Daoy (cell line): ENCODE measurements at places on chromosomes 7 and 10. TPM values are rescaled to one million over a fixed set of nuclear protein-coding genes. Genes with fewer than 3 reads are reported as not detected.

DNA sequence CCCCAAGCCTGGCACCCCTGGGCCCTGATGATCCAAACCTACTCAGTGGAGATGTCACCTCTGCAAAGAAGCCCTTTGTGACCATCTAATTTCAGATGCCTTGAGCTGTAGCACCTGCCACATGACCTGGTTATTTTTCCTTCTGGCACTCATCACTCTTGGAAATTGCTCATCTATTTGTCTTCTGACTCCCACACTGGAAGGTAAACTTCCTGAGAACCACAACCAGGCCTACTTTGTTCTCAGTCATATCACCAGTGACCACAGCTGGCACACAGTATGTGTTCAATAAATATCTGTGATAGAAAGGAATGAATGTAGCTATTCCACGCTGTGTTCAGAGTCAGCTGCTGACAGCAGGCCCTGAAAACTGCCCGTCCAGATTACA lies 97.1 kb downstream of the SH3PXD2A start:
- DNase-seq: peak; percentile 75

- no peak for DNase-seq
Observed at GRCh38 chr7:64875658-64876406, 27.2 kb upstream of the ZNF273 start.

DNA sequence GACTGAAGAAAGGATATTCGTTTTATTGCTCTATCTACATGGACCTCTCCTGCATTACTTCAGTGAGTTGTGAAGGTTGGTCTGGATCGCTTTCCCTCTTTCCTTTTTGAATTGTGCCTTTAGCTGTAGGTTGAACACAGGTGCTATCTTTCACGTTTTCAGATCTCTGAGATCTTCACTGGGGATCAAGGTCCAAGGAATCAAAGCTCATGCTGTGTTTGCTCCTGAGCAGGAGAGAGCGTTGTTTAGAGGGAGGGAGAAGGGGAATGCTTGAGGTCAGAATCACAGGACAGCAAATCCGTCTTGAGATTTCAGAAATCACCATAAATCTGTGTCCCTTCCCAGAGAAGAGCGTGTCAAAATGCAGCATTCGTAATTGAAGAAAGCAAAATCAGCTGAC lies 105.0 kb downstream of the INSYN2A start:
- DNase-seq: no peak

DNA sequence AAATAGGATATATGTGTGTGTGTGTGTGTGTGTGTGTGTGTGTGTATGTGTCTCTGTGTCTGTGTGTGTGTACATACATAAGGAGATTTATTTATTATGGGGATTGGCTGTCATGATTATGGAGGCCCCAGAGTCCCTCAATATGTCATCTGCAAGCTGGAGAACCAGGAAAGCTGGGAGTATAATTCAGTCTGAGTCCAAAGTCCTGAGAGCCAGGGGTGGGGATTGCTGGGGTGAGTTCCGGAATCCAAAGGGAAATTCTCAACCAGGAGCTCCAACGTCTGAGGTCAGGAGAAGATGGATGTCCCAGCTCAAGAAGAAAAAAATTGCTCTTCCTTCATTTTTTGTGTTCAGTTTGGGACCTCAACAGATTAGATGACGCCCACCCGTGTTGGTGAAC lies 50.7 kb upstream of the PLPP4 start:
- no peak for DNase-seq

- no peak for DNase-seq
Observed at GRCh38 chr7:44062180-44062902, 3.0 kb downstream of the PGAM2 start.

- DNase-seq: peak; percentile 35
Observed at GRCh38 chr7:41825927-41826480, 123.1 kb upstream of the INHBA start.

DNA sequence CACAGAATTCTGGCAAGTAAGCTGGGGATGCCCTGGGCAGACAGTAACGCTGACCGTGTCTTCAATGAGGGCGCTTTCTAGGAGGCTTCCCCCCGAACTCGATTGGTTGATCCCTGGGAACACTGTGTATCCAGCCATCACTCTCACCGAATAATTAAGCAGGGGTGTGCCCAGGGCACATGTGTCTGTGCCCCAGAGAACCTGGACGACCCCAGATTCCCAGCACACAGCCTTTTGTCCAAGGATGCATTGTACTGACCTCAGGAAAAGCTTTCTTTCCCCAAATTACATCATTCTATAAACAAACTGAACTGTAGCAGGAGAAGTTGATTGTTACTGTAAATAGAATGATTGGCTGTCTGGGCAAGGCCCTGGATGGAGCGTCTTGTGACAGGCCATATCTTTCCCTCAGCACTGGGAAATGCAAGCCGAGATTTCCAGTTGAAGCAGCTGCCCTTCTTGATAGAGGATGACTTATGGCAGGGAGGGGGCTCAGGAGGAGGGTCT lies 6.6 kb upstream of the DEPP1 start:
- no peak for DNase-seq

DNA sequence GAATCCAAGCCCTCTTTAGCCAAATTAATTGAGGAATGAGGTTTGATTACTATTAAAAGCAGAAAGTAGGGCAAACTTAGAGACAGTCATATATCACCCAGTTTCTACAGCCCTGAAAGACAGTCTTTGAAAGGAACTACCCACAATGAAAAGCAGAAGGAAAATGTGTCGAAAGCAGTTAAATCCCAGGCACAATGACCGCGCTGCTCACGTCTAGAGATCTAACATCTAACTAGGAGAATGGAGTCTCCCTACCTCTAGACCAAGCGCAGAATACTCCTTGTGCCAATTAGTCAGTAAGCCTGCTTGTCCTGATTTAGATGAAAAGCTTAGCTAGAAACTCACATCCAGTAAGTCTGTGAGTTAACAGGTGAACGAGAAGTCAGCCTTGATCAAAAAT lies 350.0 kb downstream of the FGFR2 start:
- no peak for DNase-seq

GRCh38 chr10:132436861-132437410 lies 39.9 kb downstream of the PWWP2B start:
- DNase-seq: no peak

GRCh38 chr7:157807510-157807909 lies 470.7 kb downstream of the DNAJB6 start:
- DNase-seq: peak; percentile 87

GRCh38 chr7:15495170-15495569 lies 66.6 kb downstream of the AGMO start:
- DNase-seq: no peak

DNA sequence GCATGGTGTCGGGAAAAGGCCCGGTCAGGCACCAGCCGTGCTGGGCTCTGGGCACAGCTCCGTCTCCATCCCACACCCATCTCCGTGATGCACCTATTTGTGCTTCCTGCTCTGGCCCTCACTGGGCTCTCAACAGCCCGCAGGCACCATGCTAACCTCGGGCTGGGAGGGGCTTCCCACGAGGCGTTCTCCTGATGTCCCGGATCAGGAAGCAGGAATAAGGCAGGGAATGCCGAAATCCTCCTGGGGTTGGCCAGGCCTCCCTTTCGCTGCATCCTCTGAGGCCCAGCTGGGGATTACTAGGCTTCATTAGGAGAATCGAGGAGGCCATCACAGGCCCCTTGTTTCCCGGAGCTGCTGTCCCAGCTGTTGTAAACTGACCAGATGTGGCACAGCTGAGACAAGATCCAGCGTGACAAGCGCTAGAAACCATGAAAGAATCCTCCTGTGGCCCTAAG lies 72.0 kb downstream of the FAM53B start:
- DNase-seq: no peak

The TMED4 gene
- total RNA-seq: 237 and 302 TPM in 2 replicates

The UCN3 gene
- not detected in 2 replicates for total RNA-seq

The DLX6 gene
- total RNA-seq: 1.8 and 3.7 TPM in 2 replicates

The CAMK2B gene
- total RNA-seq: 0.06 TPM in 1 of 2 replicates, not detected in the other
